Stimulated activated effector memory CD8-positive, alpha-beta T cell treated with anti-CD3 and anti-CD28 coated beads, Interleukin-12 subunit alpha, Interleukin-12 subunit beta, amount 100 ng/mL, for 72 hours (primary cell): ENCODE measurements at places on chromosomes 2 and 18.

DNA sequence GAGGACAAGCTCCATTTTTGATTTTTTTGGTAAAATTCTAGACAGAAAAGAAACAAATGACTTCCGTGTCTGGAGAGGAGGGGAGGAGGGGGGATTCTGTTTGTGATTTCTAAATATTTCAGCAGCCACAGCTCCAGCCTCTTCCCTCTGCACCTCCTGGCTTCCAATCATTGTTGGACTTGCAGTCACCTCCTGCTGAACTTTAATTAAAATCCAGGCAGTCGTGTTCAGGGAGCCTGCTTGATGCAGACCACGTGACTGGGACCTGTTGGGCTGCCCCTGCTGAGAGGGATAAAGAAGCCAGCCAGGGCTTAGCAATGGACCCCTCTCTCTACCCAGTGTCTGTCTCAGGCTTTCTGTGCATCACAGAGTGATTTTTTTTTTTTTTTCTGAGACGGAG, 115.1 kb downstream of the SH3BP4 start:
- DNase-seq: no peak

- DNase-seq: no peak
Measured at GRCh38 chr2:233680361-233681045, 1.2 kb upstream of the UGT1A7 start.

- DNase-seq: no peak
Measured at GRCh38 chr2:179538406-179539123, 273.9 kb upstream of the SESTD1 start.

DNA sequence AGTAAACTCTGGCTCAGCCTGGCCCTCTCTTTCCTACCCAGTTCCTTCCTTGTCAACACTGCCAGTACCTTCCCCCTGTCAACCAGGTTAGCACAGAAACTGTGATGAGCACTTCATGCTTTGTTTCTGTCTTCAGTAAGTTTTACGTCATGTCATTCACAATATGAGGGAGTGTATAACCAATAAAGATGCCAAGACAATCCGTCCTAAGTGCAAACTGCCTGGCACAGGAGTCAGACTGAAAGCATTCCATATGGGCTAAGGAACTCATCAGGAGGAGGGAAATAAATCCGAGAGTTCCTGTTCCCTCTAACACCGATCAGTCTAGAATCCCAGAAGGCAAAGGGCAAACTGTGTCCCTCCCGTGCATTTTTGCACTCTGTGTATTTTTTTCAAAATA, 507.2 kb downstream of the CMPK2 start:
- DNase-seq: no peak

DNA sequence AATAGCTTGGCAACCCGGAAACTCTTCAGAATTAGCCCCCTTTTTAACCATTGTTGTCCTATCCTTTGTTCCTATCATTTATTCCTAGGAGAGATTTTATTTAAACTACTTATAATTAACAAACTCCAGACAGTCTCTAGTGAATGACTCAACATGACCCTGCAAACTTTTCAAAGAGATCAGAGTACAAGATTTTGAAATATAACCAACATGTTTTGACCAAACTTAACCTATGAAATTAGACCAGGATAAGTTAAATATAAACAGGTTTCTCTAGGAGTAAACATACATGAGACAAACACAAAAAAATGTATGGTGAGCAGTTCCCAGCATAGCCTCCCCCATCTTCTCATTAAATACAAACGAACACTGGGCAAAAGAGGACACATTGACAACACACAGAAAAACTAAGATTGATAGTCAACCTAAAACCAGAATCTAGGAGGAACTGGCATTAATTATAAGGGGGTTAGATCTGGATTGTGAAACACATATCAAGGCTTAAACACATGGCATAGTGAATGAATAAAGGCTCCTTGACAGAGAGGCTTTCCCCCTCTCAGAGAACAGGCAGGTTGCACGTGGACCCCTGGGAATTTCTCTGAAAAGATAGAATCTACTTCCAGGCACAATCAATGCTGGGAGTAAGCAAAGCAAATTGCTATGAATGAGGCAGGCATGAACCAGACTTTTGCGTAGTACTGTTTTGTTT, 284.1 kb downstream of the IRS1 start:
- no peak for DNase-seq

DNA sequence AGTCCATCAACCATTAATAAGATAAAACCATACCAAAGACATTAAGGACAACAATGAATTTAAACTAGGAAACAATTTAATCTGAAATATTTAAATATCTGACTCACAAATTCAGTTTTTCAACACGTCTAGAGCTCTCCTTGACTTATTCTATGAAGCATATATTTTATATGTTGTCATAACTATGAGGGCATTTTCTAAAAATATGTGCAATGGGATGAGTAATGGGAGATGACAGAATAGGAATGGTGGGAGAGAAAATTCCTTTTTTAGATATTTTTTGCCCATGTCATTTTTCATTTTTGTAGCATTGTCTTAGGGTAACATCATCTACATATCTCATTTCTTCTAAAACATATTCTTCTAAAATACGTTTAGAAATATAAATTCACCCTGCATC, 79.2 kb upstream of the CDH2 start:
- no peak for DNase-seq

- no peak for DNase-seq
Measured at GRCh38 chr2:240957656-240958365, 40.6 kb upstream of the SNED1 start.

GRCh38 chr2:127089478-127090235, 17.3 kb downstream of the BIN1 start:
- DNase-seq: no peak

DNA sequence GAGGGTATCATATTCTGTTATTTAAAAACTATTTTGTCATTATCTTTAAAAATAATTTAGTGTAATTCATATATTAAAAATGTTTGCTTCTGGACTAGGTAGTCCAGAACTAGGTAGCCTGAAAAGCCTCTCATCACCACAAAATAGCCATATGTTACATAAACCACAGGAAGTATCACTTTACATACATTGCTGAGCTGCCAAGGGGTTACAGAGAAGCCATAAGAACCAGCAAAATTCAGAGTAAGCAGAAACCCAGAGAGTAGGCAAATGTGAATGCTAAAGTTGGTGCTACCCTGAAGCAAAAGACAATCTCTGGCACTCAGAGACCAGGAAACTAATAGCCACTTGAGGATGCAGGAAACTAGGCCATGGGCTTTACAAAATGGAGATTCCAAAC, 60.9 kb downstream of the LOXHD1 start:
- DNase-seq: no peak

DNA sequence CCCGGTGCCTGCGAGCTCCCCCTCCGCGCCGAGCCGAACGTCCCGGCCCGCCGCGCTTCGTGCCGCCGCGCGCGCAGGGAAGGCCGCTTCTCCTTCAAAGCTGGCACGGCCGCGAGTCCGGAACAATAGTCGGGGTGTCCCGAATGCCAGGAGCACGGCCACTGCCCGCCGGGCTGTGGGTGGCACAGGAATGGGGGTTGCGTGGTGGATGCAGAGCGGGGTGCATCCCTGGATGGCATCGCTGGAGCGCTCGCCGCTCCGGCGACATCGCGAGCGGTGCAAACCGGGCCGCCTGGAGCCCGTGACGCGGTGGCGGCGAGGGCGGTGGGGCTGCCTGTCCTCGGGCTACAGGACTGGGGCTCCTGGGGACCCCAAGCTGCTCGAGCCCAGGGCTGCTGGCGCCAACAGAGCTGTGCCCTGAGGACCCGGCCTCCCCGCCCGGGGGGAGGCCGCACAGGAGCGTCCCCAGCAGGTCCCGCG, 1.1 kb upstream of the SATB2 start:
- no peak for DNase-seq

DNA sequence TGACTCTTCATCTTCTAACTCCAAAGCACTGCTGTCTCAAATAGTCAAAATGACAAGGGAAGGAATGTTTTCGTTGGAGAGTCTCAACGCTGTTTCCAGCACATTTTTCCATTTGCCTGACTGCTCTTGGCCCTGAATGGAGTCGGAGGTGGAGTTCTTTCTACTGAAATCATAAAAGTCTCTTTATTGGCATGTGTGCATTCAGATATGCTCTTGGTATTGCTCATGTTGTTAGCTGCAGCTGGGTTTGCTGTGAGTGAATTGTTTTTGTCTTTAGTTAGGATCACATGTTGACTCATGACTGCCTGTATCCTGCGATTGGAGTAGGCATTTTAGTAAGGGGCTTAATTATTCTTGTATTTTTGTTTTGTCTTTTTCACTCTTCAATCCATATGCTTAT, 16.8 kb downstream of the TMEM17 start:
- no peak for DNase-seq

DNA sequence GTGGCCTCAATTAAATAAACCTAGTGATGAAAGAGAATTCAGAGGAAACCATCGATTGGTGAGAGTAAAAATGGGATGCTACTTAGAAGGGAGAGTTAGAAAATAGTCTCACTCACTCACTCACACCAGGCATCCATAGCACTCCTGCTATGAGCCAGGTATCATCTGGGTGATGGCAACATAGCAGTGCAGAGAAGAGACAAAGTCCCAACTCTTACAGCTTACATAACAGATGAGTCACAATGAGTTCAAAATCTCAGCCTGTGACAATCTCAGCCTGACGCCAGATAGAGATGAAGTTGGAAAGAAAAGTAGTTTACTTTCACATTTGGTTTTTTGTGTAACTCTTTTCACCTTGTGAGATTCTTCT, 55.4 kb upstream of the THOC1 start:
- no peak for DNase-seq

DNA sequence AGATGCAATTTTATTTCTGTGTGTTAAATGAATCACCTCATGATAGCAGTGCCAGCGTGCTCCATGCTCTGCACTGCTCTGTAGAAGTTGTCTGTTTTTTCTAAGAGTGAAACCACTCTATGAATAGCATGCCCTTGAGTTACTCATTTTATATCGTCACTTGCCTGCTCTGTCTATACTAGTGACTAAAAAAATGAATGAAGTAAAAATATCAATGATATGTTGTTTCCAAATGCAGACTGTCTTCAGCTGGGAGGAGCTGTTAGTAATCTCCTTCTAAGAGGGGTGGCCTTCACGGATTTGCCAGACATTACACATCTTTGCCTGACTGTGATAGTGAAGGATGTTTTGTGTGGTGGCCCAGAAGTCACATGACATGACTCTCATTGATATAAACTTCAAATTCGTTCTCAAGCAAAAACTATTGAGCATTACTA, 852.1 kb downstream of the CNTNAP5 start:
- no peak for DNase-seq

DNA sequence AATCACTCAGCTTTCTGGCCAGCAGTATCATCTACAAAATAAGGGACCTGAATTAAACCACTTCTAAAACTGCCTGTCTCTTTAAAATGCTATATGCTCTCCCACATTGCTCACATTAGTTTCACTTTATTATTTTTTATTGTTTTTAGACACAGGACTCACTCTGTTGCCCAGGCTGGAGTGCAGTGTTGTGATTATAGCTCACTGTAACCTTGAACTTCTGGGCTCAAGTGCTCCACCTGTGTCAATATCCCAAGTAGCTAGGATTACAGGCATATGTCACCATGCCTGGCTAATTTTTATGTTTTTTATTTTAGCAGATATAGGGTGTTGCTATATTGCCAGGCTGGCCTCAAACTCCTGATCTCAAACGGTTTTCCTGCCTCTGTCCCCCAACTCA, 591.3 kb upstream of the ZNF804A start:
- no peak for DNase-seq

- DNase-seq: no peak
Measured at GRCh38 chr18:64165906-64166305, 17.0 kb upstream of the LINC00305 start.

DNA sequence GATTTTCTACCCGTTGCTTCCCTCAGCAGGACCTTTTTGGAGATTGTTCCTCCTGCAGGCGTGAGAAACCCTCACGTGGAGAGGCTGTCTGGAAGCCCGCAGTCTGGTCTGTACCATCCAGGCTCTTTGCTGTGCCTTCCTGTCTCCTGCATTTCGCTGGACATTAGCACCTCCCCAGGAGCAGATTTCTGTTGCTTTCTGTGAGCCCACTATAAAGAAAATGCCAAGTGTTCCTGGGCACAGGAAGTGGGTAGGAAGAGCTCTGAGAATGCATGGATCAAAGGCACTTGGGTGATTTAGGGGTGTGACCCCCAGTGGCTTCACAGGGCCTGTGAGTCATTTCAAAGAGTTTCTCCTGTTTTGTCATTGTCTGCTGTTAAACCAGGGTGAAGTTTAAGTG, 27.3 kb downstream of the SPTBN1 start:
- DNase-seq: no peak

- DNase-seq: no peak
Measured at GRCh38 chr2:43099797-43100196, 126.6 kb downstream of the ZFP36L2 start.

- DNase-seq: no peak
Measured at GRCh38 chr2:176774766-176775451, 437.7 kb upstream of the HNRNPA3 start.

- no peak for DNase-seq
Measured at GRCh38 chr2:217090024-217090473, 230.2 kb upstream of the TNP1 start.

DNA sequence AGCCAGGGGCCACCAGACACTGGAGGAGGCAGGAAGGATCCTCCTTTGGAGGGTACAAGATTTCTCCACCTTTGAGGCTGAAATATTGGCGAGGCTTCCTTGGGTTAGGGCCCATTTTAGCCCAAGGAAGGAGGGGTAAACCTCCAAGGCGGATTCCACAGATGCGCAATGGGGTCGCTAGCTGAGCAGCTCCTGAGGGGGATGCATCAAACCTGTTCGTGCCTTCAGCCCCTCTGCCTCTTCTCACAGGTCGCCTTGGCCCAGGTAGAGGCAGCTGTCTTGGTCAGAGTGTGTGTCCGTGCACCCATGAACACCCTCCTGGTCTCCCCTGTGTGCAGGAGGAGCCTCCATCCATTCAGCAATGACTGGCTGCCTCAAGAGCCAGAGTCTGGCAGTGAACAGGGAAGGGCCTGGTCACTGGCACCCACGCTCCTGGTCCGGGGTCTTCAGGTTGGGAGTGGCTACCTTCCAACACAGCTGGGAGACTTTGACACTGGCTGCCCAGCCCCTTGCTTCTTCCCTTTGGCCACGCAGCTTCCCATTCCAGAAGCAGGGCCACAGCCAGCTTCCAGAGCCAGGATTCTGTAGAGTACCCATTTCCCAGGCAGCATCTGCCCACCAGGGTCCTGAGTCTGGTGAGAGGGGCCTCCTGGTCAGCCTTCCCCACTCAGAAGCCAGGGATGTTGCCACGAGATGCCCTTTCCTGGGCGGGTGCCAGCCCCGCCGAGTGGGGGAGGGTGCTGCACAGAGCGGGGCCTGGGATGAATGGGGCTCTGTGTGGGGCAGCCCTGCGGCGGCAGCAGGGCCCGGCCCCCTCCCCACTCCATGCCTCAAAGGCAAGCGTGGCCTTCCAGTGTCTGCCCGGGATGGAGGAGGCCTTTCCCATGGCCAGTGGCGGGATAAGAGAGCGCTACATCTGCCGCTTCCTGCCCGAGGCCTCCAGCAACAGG, 95.8 kb upstream of the GPC1 start:
- DNase-seq: no peak

GRCh38 chr2:100902817-100903405, 83.0 kb downstream of the NPAS2 start:
- no peak for DNase-seq

GRCh38 chr2:197292619-197293018, 18.0 kb downstream of the ANKRD44 start:
- no peak for DNase-seq

- DNase-seq: no peak
Measured at GRCh38 chr2:33312355-33312754, 164.1 kb upstream of the RASGRP3 start.
